Neural crest cell (in vitro differentiated cells): ENCODE measurements at places on chromosomes 1 and 21. TPM values are rescaled to one million over a fixed set of nuclear protein-coding genes. Genes with fewer than 3 reads are reported as not detected.
A peak's percentile ranks its signal among the peaks of the same experiment; 100 is the strongest.

DNA sequence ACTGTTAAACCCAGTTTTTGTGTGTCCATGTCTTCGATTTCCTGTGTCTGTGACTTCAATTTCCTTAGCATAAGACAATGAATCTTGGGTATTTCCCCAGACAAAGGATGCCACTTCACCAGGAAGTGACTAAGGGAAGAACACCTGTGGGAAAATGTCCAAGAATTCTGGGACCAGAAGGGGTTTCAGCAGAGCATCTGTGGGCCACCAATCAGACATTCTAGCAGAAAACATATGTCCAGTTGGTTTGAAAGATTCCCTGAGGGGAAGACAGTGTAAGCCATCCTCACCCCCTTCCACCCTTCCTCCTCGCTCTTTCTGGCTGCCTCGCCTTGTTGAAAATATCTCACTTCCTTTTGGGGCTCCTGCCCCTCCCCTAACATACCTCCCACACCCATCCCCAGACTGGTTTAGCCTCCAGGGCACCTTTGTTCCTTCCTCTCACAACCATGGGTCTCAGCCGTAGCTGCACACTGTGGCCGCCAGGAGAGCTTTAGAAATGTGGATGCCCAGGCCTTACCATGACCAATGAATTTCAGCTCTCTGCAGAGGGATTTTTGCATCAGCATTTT is 25.5 kb upstream of the IFNAR1 start:
- no peak for DNase-seq

Gene TMEM61
- not detected in 2 replicates for total RNA-seq

Gene ERVH48-1
- not detected in 2 replicates for total RNA-seq

- DNase-seq = no peak
Observed at GRCh38 chr1:211695135-211695816, 19.9 kb upstream of the NEK2 start.

DNA sequence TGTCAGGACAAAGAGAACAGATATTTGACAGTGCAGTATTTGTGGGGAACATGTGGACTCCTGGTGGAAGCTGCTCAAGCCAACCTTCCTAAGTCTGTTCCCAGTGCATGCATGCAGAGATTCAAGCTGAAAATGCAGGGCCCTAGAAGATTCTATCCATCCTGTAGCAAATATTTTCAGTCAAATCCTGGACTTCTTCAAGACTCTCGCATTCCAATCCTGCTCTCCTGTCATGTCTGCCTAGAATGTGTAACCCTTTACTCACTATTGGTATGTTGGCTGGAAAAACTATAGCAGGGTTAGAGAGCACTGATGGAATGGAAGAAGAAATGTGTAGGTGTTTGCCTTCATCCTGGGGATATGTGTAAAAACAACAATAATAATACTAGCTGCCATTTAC is 385.6 kb upstream of the PKN2 start:
- no peak for DNase-seq

- no peak for DNase-seq
Observed at GRCh38 chr1:173410794-173411236, 66.3 kb upstream of the PRDX6 start.

Gene PLEKHA6
- 4.0 and 4.5 TPM in 2 replicates for total RNA-seq

- no peak for DNase-seq
Observed at GRCh38 chr1:115712911-115713609, 55.5 kb downstream of the CASQ2 start.

DNA sequence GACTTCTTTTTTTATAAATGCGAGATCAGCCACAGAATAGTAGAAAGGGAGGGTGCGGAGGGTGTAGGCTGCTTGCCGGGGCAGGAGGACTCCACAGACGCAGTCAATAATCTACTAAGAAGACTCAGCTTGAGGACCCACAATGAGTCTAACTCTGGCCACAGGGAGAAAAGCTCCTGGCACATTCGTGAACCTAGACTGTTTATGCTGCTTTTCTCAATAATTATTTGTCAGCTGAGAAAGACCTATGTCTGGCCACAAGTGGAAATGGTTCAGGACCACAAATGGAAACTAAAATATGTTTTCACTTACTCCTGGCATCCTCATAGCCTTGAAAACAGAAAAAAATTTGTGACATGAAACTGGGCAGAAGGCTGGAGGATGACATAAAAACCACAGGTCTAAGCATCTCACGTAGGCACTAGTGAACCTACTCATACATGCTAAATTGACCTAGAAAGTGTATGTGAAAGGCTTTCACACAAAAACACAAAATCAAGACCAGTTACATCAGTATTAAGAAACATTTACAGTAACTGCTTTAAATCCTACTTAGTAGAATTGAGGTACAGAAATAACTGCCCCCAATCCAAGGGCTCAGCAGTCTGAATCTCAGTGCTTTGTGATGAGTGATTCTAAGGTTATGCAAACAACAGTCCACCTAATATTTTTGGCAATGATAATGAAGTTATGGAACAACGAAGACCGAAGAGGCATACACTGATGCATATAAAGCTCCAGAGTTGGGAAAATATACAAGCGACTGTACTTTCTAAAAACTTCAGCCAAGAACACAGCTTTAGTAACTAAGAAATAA is 159.5 kb downstream of the SLC45A1 start:
- no peak for DNase-seq

DNA sequence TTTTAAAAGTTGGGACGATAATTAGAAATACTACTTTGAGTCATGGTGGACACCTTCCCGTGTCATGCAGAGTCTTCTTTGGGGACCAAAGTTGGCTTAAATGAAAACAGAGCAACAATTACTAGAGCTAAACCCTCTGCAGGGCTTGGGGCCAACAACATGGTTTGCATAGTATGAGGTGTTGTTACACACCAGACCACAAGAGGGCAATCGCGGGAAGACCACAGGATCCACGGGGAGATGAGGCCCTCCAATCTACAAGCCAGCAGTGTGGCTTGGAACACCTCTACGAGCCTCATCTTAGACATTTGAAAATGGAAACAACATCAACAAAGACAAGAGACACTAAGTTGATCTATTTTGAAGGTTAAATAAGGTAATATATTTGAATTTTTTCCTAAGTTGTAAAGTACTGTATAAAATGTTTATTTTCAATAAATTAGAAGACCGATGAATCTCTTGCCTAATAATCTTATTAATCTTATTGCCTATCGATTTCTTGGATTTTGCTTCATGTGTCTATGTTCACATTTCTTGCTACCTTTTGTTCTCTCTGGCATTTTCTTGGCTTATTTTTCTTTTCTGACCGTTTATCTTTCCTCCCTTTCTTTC is 8.2 kb upstream of the SMCP start:
- DNase-seq = peak; percentile 62

DNA sequence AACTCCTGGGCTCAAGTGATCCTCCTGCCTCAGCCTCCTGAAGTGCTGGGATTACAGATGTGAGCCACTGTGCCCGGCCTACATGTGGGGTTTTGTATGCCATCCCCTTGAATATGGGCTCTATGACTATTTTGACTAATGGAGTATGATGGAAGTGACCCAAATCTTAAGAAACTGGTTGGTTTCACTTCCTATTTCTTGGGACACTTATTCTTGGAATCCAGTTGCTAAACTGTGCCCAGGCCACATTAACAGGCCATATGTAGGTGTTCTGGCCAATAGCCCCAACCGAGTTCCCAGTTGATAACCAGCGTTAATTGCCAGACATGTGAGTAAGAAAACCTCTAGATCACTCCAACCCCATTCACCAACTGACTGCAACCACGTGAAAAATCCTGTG is 36.3 kb upstream of the CLIC4 start:
- no peak for DNase-seq

DNA sequence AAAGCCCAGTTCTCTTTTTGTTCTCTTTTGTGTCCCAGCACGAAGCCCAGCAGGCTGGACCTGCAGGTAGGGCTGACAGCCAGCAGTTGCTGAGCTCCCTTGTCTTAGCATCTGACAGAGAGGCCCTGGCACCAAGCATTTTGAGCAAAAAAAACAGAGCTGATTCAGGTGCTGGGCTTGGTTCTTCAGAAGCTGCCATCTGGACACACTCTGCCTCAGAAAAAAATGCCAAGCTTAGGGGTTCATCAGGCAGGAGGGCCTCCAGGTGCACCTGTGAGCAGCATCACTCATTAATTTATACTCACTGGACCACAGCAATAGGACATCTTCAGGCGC is 167.1 kb upstream of the PLD5 start:
- no peak for DNase-seq

Gene TACSTD2
- total RNA-seq = not detected in 2 replicates

GRCh38 chr1:115320377-115320776 is 17.7 kb downstream of the NGF start:
- no peak for DNase-seq

- DNase-seq = no peak
Observed at GRCh38 chr1:36086529-36087232, 2.0 kb upstream of the ADPRS start.

Gene TTC13
- total RNA-seq = 19.7 and 20.9 TPM in 2 replicates

GRCh38 chr21:39726133-39726532 is 18.9 kb upstream of the IGSF5 start:
- no peak for DNase-seq

DNA sequence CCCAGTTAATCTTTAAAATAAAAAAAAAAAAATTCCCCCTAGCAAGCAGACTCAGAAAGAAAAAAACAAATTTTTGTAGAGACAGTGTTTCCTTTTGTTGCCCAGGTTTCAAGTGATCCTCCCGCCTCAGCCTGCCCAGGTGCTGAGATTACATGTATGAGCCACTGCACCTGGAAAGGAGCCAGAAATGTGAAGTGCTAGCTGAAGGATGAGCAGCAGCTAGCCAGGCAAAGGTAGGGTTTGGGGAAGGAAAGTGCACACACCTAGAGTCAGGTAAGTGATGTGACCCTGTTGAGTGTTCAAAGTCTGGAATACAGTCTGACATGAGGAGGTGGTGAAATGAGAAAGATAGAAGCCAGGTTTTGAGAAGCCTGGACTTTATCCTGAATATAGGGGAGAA is 1.7 kb downstream of the AKR1A1 start:
- DNase-seq = no peak

- DNase-seq = peak; percentile 36
Observed at GRCh38 chr1:20290624-20291597, at the start of gene VWA5B1. Gene VWA5B1 (plus strand): TSS chr1:20290875. CDS start chr1:20310602, 19,727 bp downstream.

- DNase-seq = no peak
Observed at GRCh38 chr1:162361349-162361748, 15.3 kb downstream of the SPATA46 start.

- peak; percentile 36 for DNase-seq
Observed at GRCh38 chr1:223363856-223364684, at the start of gene SUSD4. Gene SUSD4 (minus strand): TSS chr1:223364176. CDS start chr1:223363425, 751 bp downstream.

DNA sequence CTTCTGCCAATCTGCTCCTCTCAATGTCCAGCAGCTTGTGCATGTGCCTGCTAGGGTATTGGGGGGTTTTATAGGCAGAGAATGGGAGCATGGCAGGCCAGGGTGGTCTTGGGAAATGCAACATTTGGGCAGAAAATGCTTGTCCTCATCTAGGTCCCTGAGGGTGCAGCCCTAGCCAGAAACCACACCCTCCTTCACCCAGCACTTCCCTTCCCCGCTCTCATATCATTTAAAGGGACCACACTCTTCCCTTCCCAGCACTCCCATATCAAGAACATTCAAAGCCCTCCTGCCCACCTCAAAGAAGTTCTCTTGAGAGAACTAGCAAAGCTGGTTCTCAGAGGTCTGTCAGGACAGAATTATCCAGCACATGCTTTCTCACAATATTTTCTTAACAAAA is 62.1 kb downstream of the HSD3B1 start:
- no peak for DNase-seq

Gene TNFSF18
- not detected in 2 replicates for total RNA-seq

- no peak for DNase-seq
Observed at GRCh38 chr1:96418969-96419368, 302.6 kb upstream of the PTBP2 start.

GRCh38 chr1:115539736-115540135 is 102.0 kb upstream of the VANGL1 start:
- no peak for DNase-seq

GRCh38 chr1:152013664-152014237 is 20.1 kb upstream of the S100A10 start:
- DNase-seq = no peak

- no peak for DNase-seq
Observed at GRCh38 chr1:92439291-92439690, 47.4 kb downstream of the GFI1 start.

DNA sequence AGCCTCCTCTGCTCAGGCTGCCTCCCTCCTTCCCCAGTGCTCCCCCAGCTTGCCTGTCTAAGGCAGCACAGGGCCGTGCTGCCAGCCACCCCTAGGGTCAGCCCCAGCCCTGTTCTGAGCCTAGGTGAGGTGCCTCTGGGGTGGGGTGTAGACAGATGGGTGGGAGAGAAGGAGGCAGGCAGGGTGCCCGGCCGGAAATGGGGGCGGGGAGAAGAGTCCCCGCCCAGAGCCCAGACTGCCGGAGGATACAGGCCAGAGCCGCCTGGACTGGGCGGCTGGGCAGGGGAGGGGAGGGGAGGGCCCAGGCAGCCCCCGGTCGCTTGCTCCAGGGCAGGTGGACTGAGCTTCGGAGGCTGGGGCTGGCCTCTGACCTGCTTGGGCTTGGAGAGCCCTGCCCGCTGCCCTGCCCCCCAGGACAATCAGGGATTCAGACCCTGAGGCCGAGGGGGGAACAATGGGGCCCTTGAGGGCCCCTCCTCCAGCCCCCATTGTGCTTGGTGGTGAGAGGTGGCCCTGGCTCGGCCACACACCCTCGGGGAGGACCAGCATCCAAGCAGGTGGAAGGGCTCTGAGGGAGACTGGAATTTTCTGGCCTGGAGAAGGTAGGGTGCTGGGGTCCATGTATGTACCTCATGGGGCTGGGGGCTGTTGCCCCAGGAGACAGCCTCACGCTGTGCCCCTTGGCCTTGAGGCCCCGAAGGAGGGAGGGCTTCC is at the start of gene GJC2:
TSS of gene GJC2 (plus strand) at position 525 of the 714 bp plus-strand sequence. CDS start 7,829 bp downstream, outside the sequence.
- DNase-seq = no peak

GRCh38 chr1:151918819-151919610 is 9.7 kb upstream of the THEM4 start:
- no peak for DNase-seq

- DNase-seq = no peak
Observed at GRCh38 chr1:95233319-95233736, 682 bp upstream of the RWDD3 start.

DNA sequence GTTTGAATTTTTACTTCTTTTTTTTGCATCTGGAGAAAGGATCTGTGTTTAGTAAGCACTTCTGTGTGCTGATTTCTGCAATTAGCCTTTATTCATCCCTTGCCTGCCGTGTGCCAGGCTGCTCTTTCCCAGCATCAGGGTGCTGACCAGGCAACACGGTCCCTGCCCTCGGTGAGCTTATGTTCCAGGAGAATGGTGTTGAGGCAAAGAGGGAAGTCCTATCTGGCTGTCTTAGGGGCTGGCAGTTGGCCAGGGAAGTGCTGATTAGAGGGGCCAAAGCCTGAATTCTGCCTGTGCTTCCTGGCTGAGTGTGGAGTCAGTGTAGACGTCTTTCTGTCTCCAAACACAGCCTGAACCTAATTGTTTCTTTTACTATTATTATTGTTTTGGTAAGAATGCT is 187.1 kb downstream of the CAMTA1 start:
- no peak for DNase-seq

Gene SESN2
- total RNA-seq = 20.2 and 20.6 TPM in 2 replicates
